ENCODE measurements at places on chromosomes 16 and 17. TPM values are rescaled to one million over a fixed set of nuclear protein-coding genes. Genes with fewer than 3 reads are reported as not detected.

The CSF3 gene
- not detected for total RNA-seq

The ODAD4 gene
- 0.72 TPM for total RNA-seq

The LRRC37B gene
- 10.7 TPM for total RNA-seq

The TBCD gene
- 42.7 TPM for total RNA-seq

The MEFV gene
- 0.10 TPM for total RNA-seq

The TBX2 gene
- total RNA-seq = 63.1 TPM

The DNAH3 gene
- total RNA-seq = not detected

The SYNRG gene
- 22.6 TPM for total RNA-seq

The TBC1D3K gene
- 0.07 TPM for total RNA-seq

The MC1R gene
- 7.9 TPM for total RNA-seq

The LSM12 gene
- total RNA-seq = 23.3 TPM

The MYO15A gene
- total RNA-seq = 1.4 TPM

The COG8 gene
- 42.8 TPM for total RNA-seq

The MYL11 gene
- not detected for total RNA-seq

The TPPP3 gene
- 1.6 TPM for total RNA-seq

The RFNG gene
- 89.8 TPM for total RNA-seq

The PABPN1L gene
- total RNA-seq = not detected

The NPIPB13 gene
- total RNA-seq = 0.73 TPM
